GM12878 (cell line): ENCODE measurements at places on chromosomes 12 and 14. TPM values are rescaled to one million over a fixed set of nuclear protein-coding genes. Genes with fewer than 3 reads are reported as not detected.

GALNT16 gene
- 0.03 TPM in 1 of 2 replicates, not detected in the other for total RNA-seq

- no peak for DNase-seq
Observed at GRCh38 chr14:101719708-101720107, 41.8 kb upstream of the PPP2R5C start.

- DNase-seq = no peak
Observed at GRCh38 chr14:69171569-69171968, 18.6 kb upstream of the DCAF5 start.

DNA sequence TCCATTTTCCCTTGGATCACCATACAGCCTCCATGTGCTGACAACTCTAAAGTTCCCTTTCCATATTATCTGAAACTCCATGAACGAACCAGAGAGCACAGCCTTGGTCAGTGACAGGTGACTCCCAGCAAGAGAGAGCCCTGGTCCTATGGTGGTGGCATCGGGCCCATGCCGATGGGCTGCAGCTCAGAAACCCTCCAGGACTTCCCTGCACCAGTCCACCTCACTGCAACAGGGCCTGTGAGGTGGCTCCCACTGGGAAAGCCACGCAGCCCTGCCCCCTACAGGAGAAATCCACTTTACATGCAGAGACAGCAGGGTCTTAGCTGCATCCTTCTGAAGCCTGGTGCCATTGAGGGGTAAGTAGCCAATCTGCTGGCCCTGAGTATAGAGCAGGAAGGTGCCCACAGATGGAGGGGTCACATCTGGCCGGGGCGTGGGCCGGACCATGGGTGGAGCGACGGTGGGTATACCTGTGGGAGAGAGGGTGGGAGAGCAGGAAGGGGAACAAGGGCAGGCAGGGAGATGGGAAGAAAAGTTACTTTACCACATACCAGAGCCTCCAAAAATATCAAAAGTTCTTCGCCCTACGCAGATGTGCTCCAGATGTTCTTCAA, 24.7 kb downstream of the RTRAF start:
- DNase-seq = no peak

GRCh38 chr14:102819747-102820330, 42.6 kb downstream of the TRAF3 start:
- no peak for DNase-seq

GRCh38 chr12:12806784-12807516, 6.2 kb upstream of the DDX47 start:
- DNase-seq = no peak

CRACR2A gene
- 18.0 and 18.2 TPM in 2 replicates for total RNA-seq

DNA sequence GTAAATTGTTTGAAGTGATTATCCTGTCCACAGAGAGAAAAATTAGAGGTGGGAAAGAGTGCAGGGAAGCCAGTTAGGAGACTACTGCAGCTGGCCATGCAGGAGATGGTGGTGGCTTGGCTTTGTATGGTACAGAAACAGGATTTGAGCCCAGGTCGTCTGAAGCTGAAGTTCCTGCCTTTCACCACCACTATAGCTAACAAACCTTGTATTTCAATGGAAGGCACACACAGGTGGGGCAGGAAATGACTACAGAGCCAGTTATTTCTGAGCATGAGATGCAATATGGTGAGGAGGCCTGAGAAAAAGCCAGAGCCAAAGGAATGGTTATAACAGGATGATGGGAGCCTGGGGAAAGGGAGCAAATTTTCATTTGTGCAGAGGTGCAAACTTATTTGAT, 103.9 kb downstream of the BTG1 start:
- no peak for DNase-seq

GRCh38 chr14:80933282-80933681, 8.3 kb downstream of the CEP128 start:
- DNase-seq = no peak

FLRT2 gene
- 0.03 and 0.05 TPM in 2 replicates for total RNA-seq

DNA sequence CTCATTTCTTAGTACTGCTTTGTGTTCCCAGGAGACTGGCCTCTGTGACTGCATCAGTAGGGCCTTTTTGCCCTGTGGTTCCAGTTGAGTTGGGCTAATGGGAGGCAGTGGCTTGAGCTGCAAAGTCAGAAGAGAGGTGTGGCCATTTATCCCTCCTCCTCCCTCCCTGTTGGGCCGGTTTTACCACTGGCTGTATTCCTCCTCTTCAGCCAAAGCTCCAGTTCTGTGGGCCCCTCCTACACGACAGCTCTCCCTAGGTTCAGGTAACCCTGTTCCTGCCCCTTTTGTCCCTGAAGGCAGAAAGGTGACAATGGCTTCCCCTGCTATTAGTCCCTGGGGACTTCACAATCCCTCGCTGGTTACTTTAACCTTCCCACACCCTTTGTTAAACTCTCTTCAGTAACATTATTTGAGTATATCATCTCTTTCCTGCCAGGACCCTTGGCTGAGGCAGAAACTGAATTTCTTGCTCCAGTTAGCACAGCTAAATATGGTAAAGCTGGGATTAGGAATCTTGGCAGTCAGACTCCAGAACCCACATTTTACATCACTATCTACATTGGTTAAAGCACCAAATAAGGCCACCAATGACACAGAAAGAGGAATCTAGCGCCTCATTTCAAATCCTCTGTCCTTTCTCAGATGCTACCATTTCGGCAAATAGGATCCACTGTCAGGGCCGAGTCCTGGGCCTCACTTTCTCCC, 121.9 kb upstream of the SLC35F4 start:
- no peak for DNase-seq

PLEK2 gene
- not detected in 2 replicates for total RNA-seq

DNA sequence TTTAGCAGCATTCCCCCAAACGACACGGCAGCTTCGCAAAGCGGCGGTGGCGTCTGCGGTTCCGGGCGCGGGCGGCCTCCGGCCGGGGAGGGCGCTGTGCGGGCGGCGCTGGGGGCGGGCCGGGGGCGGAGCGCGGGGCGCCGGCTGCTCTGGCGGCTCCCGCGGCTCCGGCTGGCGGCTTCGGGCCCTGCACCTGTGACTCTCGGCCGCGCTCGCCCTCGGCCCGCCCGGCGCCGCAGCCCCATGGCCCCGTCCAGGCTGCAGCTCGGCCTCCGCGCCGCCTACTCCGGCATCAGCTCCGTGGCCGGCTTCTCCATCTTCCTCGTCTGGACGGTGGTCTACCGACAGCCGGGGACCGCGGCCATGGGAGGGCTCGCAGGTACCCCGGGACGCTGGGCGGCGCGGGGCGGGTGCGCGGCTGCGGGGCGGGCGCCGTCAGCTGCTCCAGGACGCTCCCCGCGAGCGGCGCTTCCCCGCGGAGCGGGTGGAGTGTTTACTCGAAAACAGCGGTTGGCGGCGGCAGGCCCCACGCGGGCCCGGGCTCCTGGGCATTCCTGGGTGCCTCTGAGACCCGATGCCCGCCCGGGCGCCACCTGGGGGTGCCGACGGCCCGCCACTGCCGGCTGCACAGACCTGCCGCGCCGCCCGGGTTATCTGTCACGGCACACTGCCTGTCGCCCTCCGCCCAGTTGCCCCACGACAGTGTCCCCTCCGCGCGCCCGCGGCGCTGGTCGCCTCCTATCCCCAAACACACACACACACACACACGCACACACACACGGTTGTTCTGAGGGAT, at the start of gene SLC48A1:
SLC48A1 (plus strand) TSS at position 177 of the 796 bp plus-strand sequence; CDS start at position 244, 67 bp downstream.
- no peak for DNase-seq

GRCh38 chr12:30990776-30991175, 64.2 kb downstream of the TSPAN11 start:
- no peak for DNase-seq

- DNase-seq = no peak
Observed at GRCh38 chr12:42507565-42507964, 82.0 kb downstream of the PRICKLE1 start.

RNASE7 gene
- not detected in 2 replicates for total RNA-seq

GRCh38 chr14:93961620-93962019, 14.8 kb downstream of the ASB2 start:
- no peak for DNase-seq

GRCh38 chr12:53735556-53735955, 8.3 kb upstream of the CALCOCO1 start:
- no peak for DNase-seq

- no peak for DNase-seq
Observed at GRCh38 chr12:104742551-104743201, 215.4 kb downstream of the SLC41A2 start.

EID3 gene
- 3.4 and 4.5 TPM in 2 replicates for total RNA-seq

GRCh38 chr14:102234331-102235264, 70.4 kb downstream of the MOK start:
- DNase-seq = no peak

GRCh38 chr14:24068711-24069410, 2.5 kb upstream of the CPNE6 start:
- no peak for DNase-seq

DNA sequence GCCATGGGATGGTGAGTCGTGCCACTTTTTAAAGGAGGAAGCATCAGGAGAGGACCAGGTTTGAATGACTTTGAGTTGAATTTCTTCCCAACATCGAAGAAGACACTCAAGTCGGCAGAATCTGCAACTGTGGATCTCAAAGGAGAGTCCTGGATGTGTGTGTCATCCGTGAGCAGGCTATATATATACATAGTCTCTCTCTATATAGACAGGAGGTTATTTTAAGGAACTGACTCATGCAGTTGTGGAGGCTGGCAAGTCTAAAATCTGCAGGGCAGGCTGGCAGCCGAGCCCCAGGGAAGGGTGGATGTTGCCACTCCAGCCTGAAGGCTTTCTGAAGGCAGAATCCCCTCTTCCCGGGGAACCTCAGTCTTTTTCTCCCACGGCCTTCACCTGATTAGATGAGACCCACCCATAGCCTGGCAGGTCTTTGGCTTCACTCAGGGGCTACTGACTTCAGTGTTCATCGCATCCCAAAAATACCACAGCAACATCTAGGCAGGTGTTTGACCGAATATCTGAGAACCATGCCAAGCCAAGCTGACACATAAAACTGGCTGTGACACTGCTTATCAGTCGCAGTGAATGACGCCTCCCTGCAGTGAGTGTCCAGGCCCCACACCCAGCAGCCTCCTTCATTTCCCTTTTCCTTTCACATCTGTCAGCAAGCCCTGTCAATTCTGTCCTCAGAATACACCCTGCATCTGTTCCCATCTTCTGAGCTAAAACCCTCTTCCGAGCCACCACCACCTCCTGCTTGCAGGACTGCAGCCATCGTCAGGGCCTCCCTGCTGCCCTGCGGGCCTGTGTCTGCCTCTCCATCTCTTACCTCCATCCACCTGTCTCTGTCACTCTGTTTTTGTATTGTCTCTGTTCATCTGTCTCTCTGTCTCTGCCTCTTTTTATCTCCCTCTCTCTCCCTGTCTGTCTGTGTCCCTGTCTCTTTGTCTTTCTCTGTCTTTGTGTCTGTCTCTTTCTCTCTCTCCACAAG, 54.0 kb downstream of the ZNF664 start:
- no peak for DNase-seq

GALNT6 gene
- total RNA-seq = 31.5 and 40.4 TPM in 2 replicates

- no peak for DNase-seq
Observed at GRCh38 chr12:19199332-19199731, 69.8 kb downstream of the PLEKHA5 start.

PTHLH gene
- total RNA-seq = not detected in 2 replicates

GLS2 gene
- 3.4 and 3.7 TPM in 2 replicates for total RNA-seq

DNA sequence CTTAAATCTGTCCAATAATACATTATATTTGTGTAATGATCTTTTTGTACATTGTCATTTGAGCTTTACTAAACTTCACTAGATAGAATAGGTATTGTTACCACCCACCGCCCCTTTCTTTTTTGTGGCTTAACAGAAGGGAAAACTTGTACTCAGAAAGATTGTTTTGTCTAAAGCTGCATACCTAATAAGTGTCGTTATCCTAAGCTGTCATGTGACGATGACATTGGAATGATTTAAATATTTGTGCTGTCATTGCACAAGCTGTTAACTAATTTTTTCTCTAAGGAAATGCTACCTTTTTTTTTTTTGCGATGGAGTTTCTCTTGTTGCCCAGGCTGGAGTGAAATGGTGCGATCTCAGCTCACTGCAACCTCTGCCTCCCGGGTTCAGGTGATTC, 3.6 kb downstream of the DIP2B start:
- DNase-seq = no peak

CTSG gene
- total RNA-seq = not detected in 2 replicates

FOXM1 gene
- 58.6 and 60.0 TPM in 2 replicates for total RNA-seq

CSAD gene
- total RNA-seq = 6.1 and 9.3 TPM in 2 replicates

- no peak for DNase-seq
Observed at GRCh38 chr12:90061809-90062208, 353.2 kb upstream of the ATP2B1 start.

DNA sequence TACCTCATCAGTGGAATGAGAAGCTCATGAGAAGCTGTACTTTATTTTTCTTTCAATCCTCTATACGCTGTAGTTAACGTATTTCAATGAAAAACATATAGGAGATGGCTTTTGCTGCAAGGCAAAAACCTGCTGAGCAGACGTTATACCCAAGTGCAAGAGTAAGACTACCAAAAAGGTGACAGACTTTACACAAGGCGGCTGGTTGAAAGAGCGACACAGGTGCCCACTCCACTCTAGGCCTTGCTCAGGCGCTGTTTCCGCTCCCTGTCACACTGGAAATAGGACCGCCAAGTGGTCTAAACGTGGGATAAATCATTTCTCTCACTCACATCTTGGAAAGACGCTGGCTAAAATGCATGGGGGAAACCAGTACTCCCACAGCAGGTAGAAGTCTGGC, 54.5 kb downstream of the PPP2R5C start:
- DNase-seq = no peak

DNA sequence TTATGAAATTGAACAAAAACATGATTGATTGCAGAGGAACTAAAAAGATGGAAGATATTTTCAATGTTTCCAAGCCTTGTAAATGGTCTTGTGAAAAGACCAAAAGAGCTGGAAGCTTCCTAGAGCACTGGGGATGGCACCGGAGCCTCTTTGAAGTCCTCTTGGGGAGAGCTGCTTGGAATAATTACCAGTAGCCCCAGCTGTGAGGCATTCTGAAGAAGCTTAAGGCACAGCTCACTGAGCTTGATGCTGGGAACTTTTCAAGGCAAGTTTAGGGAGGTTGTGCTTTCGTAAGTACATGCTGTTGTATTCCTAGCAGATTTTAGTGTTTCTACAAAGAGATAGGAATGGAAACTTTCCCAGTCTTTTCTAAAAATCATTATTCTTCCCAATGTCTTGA, 13.9 kb downstream of the PDZRN4 start:
- no peak for DNase-seq

DNA sequence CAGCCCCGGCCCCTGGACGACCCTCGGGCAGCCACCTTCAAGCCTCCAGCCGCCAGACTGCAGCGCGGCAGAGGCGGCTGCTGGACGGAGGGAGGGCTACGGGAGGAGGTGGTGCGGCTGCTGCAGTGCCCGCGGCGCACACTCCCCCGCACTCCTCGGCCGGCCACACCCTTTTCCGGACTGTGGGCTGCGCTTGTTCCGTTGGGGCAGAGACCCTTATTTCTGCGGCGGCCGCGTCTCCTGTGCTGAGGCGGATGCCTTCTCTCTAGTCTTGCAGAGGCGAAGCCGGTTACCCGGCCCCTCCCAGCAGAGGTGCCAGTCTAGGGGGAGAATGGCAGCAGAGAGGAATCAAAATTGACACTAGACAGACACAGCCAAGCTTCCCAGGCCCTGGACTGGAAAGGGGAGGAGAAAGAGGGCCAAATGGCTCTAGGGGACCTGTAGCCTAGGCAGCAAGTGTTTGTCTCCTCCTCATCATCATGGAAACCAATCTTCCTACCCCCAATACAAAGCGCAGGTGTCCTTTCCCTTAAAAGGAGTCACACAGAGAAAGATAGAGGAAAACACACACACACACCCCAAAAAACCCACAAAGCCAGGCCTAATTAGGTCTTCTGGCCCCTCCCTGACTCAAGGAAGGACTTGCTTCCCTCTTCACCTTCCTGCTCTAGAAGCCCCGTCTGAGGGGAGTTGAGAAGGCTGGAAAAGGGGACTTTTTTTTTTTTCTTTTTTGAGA, 1.3 kb downstream of the ESYT1 start:
- DNase-seq = no peak

LPAR5 gene
- 7.9 and 8.2 TPM in 2 replicates for total RNA-seq

RERG gene
- total RNA-seq = not detected in 2 replicates

- DNase-seq = no peak
Observed at GRCh38 chr12:91883811-91884210, 261.8 kb downstream of the BTG1 start.

HPD gene
- 0.13 and 0.28 TPM in 2 replicates for total RNA-seq
